Posterior vena cava (tissue), 2 donors: ENCODE measurements at places on chromosomes 2 and 18. TPM values are rescaled to one million over a fixed set of nuclear protein-coding genes. Genes with fewer than 3 reads are reported as not detected.

Gene DNAJC27
- 7.2 TPM for total RNA-seq

- no peak for DNase-seq
These were observed 12.1 kb upstream of the GBX2 start for GRCh38 chr2:236180076-236180816.

DNA sequence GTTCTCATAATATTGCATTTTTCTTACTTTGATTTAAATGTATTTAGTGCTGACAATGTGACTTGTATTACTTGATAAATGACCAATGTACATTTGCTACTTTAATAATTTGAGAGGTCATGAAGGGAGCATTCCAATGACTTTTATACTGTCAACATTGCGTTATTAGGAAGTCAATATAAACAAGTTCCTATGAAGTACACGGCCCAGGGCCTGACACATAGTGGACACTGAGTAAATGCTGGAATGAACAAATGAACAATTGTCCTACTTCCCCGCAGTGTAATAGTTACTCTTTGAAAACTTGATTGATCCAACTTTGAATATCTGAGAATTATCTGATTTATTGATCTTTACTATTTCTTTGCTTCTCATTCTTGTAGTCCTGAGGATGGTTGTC is 47.3 kb downstream of the PKP4 start:
- DNase-seq = no peak

Gene NT5DC4
- total RNA-seq = not detected

Gene PLGLB2
- total RNA-seq = 1.0 TPM

Gene KCNG2
- total RNA-seq = 0.38 TPM

- DNase-seq = no peak
These were observed 19.9 kb upstream of the IL1RL1 start for GRCh38 chr2:102291319-102292075.

DNA sequence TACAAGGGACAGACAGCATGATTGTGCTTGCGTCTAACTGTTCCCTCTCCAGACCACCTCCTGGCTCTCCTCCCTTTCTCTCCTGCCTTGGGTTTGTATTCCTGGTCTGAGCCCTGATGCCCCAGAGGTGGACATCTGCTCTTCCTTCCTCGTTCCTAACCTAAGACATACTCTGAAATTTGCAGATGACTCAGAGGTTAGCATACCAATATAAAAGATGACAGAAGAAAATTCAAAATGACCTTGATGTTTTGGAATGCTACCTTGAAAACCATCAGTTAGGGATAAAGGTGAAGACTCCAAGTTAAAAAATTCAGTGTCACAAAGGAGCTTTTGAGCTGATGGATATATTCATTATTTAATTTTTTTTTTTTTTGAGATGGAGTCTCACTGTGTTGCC is 12.9 kb downstream of the SMYD1 start:
- DNase-seq = no peak

GRCh38 chr2:230903231-230904150 is 21.6 kb downstream of the GPR55 start:
- DNase-seq = peak; percentile 67

- peak; percentile 93 for DNase-seq
These were observed 8.9 kb downstream of the TEX44 start for GRCh38 chr2:231601356-231602229.

- no peak for DNase-seq
These were observed 1.6 kb upstream of the KLF7 start for GRCh38 chr2:207167099-207167923.

Gene AQP12B
- not detected for total RNA-seq

DNA sequence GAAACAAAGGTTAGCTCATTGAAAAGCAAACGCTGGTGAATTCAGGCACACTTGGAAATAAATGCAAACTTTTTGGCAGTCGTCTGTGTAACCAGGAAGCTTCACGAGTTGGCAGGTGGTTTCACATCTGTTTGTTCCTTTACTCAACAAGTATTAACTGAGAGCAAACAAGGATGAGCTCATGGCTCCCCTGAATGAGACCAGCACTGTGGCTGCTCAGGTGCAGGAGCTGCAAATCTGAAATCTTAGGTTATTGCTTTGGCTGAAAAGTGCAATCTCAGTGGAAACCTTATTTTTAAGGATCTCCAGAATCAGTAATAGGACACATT is 46.3 kb downstream of the SH3RF3 start:
- no peak for DNase-seq

GRCh38 chr2:60553495-60554073 is at the start of gene BCL11A:
BCL11A (minus strand) TSS chr2:60553654; CDS start chr2:60553270, 384 bp downstream.
- DNase-seq = no peak

Gene CARF
- total RNA-seq = 12.4 TPM

DNA sequence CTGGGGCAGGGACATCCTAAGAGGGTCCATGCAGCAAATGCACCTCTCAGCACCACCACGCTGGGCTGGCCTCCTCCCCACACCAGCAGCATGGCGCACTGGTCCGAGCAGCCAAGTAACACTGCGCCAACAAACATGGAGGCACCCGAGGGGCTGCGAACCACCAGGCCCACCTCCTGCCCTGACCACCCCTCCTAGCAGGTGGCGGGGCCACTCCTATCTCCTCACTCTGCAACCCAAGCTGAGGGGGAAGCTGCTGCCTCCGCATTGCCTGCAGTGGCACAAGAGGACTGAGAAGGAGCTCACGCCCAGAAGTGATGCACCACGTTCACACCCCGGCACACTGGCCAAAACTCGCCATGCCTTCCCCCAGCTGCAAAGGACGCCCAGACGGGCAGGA is 94.4 kb downstream of the EIPR1 start:
- DNase-seq = peak; percentile 80

DNA sequence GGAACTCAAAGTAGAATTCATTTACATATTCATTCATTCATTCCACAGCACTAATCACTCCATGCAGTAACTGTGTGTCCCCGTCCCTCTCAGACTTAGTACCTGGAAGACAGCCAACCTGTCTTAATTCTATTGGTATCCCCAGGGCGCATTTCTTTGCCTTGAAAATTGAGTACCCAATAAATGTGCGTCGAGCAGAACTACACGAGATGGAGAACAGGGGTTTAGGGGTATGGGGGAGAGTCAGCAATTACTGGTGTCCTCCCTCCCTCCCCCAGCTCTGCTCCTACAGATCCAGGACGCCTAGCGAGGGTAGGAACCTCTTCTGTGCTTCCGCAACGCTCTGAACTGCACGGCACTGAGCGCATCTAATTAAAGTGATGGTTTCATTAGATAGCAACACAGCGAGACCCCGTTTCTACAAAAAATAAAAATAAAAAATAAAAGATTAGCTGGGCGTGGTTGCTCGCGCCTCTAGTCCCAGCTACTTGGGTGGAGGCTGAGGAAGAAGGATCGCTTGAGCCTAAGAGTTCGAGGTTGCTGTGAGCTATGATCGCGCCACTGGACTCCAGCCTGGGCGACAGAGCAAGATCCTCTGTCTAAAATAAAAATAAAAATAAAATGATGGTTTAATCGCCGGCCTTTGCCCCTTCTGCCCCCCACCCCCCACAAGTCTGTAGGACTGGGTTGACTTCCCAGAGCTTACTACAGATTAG is 614 bp upstream of the FKBP1B start:
- no peak for DNase-seq

GRCh38 chr2:46737577-46737976 is 178.0 kb downstream of the MCFD2 start:
- no peak for DNase-seq

DNA sequence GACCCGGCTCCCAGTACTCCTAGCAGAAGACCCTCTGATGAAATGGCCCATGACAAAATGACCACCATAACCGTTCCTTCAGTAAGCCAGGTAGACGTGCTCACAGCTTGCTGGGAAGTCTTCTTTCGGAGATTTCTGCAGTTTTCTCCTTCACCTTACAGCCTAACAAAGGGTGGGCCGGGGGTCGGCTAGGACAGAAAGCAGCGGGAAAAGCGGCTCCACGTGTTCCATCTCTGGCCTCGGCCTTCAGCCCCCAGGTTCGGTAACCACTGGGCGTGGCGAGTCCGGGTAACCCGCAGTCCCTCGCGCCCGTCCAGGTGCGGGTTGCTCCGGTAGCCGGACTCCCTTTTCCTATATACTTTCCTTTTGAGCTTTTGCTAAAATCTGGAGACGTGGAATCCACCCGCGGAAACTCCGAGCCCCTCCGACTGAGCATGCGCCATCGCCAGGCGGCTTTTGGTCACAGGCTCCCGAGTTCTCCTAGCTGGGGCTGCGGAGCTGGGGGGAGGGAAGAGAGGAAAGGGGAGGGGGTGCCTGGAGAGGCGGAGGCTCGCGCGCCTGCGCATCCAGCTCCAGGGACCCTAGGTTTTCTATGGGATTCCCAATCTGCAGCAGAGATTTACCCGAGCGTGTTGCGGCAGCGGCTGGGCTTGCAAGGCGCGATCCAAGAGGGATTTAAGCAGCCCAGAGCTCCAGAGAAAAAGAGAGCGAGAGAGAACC is at the start of gene VSNL1:
Gene VSNL1, plus strand, starts transcription at position 604 of the 720 bp plus-strand sequence. CDS start 51,379 bp downstream, outside the sequence.
- DNase-seq = peak; percentile 76

DNA sequence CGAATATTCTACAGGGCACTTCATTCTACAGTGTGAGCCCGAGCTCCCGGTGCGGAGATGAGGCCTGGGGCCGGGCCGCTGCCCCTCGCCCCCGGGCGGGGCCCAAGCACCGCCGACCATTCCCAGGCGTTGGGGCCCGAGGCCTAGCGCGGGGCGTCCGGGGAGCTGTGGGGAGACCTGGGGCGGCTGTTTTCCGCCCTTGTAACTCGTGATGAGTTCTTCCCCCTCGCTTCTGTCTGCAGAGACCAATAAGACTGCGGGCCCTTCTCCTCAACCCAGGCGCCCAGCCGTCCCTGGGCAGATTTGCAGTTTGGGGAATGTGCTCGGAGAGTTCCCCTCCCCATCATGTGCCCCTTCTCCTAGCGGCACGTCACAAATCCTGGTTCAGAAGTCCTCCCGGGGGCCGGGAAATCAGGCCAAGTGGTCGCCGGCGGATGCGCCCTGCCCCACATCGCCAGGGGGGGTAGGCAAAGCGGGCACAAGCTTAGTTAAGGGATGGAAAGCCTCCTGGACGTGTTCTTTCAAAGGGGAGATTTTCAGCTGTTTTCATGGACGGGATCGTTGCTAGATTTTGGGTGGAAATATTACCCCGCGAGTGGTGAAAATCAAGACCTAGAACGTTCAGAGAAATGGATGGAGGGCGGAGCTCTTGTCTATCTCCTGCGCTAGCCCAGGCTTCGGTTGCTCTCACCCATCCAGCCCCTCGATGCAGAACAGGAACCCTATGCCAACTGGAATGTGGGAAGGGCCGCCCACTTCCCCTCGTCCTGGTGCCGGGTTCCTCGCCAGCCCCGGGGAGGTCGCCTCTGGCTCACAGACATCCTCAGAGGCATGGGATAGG is 18.8 kb upstream of the HAAO start:
- peak; percentile 89 for DNase-seq

DNA sequence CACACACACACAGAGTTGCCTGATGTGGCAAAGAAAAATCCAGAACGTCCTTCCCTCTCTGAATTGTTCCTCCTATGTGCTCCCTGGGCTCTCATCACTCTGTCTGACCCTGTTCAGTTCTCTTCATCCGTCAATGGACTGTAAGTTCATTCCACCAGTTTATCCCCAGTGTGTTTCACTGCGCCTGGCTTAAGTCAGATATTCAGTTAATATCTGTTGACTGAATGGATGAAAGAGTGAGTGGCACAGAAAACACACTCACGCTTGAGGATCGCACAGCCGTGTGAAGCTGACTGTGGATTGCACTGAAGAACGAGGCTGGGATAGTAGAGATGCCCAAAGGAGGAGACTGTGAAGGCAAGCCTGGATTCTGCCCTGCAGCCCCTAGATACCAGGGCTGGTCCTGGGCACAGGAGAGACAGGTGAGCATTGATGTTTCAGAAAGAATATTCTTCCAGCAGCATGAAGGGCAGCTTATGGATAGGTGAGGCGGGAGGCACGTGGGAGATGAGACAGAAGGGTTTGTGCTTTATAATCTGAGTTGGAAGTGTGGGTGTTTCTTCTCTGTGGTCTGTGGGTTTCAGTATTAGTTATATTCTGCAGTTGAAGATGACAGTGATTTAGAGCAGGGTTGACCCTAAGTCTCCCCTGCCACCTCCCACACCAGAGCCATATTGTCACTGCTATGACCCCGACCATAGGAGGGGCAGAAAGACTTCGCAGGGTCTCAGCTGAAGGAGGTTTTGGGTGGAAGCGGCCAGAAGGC is 129.9 kb downstream of the SOCS6 start:
- DNase-seq = no peak

DNA sequence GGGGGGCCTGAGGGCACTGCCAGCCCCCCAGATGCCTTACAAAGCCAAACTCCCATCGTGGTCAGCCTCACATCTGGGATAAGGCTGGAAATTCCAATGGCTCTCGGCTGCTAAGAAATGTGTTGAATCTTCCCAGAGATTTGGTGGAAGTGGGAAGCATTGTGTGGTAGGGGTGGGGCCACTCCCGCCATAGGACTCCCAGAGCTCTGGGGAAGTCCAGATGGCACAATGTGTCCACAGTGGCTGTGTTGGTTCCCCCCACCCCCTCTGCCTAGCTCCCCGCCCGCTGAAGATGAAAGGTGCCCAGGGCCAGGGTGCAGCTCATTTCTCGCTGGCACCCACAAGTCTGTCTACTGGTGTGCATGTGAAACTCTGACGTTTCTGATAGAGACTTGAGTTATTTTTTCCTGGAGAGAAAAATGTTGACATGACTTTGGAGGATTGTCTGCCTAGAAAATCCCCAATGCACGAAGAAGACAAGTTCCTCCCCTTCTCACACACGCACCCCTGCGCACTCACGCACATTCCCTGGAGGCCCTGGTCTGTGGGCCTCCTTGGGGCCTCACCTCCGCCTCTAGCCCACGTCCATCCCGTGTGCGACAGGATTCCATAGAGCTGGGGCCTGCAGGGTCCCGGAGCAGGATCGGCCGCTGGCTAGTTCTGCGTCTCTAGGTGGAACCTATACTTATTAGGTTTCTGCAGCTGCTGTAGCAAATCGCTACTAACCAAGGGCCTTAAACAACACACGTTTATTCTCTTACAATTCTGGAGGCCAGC is 199.1 kb downstream of the ZFP36L2 start:
- peak; percentile 83 for DNase-seq

GRCh38 chr2:232842689-232843088 is 27.4 kb upstream of the SNORC start:
- no peak for DNase-seq

- no peak for DNase-seq
These were observed 32.7 kb downstream of the QPCT start for GRCh38 chr2:37377187-37377532.

Gene BOLL
- total RNA-seq = not detected

DNA sequence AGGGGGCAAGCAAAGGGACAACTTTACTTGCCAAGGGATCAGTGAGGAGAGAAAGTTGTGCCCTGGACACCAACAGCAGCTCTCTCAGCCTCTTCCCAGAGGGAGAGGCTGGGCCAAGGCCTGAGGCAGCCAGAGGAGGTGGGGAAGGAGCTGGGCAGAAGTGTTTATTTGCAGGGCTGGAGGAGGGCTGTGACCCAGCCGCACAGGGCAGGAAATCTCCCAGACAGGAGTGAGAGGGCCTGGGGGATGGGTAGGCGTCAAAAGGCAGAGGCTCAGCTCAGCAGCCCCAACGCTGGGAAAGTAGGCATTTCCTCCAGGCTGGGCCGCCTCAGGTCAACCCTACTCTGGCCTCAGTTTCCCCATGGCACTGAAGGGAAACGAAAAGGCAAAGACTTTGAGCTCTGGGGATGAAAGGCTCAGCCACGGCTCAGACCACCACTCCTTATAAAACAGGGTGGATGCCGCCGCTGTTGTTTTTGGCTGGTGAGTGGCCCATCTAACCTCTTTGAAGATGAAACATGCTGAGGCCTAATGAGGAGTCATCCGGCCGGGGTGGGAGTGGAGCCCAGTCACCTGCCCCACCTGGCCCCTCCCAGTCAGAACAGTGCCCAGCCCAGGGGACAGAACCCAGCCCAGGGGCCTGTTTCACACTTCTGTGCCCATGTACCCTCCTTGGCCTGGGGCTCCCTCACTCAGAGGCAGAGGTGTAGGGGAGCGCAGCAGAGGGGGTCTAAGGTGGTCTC is 21.9 kb upstream of the SEMA4C start:
- DNase-seq = no peak

GRCh38 chr2:207887500-207887899 is 117.8 kb upstream of the FZD5 start:
- no peak for DNase-seq
